Breast epithelium (tissue), 4 donors: ENCODE measurements at places on chromosomes 5 and 9. TPM values are rescaled to one million over a fixed set of nuclear protein-coding genes. Genes with fewer than 3 reads are reported as not detected.

DNA sequence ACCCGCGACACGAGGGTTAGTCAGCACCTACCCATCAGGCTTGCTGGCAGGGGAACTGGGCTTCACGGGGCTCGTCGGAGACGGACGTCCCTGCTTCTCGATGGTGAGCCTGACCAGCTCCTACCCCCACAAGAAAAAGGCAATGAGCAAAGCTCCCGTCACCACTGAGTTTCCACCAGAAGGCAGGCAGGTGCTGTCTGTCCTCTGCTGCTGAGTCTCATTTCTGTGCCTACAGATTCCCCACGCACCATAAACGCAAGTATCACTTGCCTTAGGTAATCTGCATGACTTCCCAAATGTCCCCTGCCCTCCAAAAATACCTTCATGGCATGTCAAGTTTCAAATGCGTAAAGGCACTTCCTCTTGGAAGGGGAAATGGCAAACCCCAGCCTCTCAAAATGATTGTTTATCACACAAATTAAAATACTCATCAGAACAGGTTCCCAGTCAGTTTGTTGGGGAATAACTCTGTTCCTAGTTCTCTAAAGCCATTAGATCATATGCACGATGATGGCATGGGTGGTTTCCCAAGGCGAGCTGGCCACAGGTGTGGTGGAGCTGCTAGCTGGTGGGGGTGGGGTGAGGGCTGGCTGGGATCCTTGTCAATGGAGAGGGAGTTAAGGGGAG, 85.0 kb downstream of the PRRT1B start:
- DNase-seq: no peak

DNA sequence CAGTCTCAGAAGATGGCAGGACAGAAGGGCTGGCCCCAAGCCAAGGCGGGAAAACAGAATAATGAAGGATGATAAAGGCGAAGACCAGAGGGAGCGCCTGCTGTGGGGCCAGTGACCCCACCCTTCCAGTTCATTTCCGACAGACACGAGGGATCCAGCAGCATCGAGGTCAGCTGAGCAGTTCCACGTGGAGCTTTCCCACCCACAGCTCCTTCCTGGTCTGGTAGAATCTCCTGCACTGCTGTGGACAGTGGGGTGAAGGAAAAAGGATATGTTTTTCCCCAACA, 265.9 kb upstream of the VLDLR start:
- no peak for DNase-seq

DNA sequence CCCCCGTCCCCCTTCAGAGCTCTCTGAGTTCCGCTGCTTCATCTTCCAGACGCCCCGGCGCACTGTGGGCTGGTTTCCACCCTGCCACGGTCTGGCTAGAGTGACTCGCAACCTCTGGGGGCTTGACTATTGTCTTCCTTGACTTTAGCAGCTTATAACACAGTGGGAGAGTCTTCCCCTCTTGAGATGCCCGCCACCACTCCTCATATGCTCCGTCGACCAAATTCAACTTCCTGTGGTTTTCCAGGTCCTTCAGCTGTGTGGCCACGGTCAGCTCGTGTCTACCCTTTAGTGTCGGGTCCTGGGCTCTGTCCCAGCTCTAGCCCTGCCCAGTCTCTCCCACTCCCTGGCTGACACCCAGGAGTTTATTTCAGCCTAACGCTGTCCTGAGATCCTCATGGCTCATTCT, 28.2 kb upstream of the NCS1 start:
- no peak for DNase-seq

DNA sequence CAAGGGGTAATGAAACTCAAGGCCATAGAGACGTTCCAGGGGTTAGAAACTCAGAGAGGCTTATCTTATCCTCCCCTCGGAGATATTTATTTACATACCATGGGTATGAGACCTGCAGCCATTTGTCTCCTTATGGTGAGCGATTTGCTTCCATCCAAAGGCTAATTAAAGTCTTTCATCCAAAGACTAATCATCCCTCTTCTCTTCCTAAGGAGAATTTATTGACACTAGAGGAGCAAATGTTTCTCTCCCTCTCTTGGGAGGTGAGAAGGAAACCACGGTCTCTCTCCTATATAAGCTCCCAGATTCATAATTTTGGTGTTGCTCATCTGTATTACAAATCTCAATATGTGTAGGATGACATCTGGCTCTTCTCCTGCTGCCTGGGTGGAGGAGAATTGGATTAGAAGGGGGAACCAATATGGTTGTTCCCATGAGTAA, 31.0 kb upstream of the RPS23 start:
- no peak for DNase-seq

DNA sequence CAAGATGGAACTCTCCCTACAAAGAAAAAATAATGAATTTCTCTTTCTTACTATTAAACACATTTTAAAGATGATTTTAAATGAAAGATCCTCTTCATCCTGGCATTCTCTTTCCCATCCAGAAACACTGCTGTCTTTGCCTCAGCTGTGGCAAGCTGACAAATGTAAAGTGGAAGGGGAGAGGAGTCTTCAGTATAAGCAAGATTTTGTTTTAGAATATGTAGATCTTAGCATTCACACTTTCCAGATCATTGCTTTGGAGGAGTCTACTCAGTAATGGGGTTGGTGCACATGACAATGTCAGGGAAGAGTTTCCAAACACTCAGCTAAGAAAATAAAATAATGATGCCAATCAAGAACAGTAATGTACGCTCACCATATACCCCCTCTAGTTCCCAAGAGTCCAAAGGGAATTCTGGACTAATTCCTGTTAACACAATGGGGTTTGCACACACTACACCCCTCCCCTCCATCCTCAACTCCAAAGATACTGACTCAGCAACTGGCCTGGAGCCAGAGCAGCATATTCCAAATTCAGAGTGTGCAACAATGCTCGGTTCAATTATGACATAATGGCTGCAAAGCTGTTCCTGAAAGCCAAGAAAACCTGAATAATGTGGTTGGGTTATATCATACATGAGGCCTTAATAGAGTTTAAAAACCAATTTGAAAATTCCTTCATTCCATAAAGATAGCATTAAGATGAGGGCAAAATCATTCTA, 4.6 kb downstream of the C5orf63 start:
- no peak for DNase-seq

DNA sequence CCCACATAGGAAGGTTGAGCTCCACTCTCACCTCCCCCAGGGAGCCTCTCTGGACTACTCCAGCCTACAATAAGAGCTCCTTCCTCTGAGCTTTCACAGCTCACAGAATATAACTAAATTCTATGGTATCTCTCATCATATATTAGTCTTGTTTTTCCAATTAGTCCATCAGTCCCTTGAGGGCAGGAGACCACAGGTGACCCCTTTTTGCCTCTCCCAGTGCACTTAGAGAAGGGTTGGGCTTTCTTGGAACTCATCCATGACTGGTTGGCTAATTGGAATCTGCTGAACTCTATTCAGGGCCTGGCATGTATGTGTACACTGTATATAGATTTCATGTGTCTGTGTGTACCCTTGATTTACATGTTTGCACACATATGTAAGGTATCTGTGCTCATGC, 50.4 kb upstream of the ARAP3 start:
- no peak for DNase-seq

QRFP gene
- total RNA-seq: not detected

GRCh38 chr9:29769019-29769418, 2195.7 kb upstream of the C9orf72 start:
- DNase-seq: no peak

TMOD1 gene
- total RNA-seq: 13.9 TPM
